ENCODE measurements at places on chromosomes 2 and 18.

- DNase-seq = no peak
Measured at GRCh38 chr2:45134014-45134413, 124.8 kb upstream of the SIX2 start.

- DNase-seq = no peak
Measured at GRCh38 chr2:47021301-47022009, 105.8 kb upstream of the MCFD2 start.

- DNase-seq = no peak
Measured at GRCh38 chr2:6785493-6785892, 80.2 kb downstream of the CMPK2 start.

GRCh38 chr2:215435280-215435869, 493 bp downstream of the FN1 start:
- no peak for DNase-seq

GRCh38 chr18:8229787-8230186, 379.4 kb upstream of the RAB12 start:
- no peak for DNase-seq

DNA sequence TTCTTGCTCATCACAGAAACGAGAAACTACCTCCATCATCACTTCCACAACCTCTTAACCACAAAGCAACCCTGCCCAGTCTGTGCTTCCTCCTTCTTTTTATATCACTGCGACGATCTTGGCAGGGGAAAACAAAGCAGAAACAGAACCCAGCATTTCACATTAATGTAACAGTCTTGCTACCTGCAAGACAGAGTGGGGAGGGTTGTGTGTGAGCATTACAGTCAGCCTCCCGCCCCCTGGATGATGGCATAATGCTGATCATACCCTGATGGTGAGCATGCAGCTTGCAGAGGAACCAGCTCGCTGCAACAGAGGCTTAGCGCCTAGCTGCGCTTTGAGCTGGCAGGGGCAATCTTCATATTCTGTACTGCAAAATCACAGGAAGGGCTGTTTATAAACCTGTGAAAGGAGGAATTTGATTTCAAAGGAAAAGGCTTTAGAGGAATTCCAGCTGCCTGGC, 376.1 kb downstream of the IRS1 start:
- DNase-seq = no peak

DNA sequence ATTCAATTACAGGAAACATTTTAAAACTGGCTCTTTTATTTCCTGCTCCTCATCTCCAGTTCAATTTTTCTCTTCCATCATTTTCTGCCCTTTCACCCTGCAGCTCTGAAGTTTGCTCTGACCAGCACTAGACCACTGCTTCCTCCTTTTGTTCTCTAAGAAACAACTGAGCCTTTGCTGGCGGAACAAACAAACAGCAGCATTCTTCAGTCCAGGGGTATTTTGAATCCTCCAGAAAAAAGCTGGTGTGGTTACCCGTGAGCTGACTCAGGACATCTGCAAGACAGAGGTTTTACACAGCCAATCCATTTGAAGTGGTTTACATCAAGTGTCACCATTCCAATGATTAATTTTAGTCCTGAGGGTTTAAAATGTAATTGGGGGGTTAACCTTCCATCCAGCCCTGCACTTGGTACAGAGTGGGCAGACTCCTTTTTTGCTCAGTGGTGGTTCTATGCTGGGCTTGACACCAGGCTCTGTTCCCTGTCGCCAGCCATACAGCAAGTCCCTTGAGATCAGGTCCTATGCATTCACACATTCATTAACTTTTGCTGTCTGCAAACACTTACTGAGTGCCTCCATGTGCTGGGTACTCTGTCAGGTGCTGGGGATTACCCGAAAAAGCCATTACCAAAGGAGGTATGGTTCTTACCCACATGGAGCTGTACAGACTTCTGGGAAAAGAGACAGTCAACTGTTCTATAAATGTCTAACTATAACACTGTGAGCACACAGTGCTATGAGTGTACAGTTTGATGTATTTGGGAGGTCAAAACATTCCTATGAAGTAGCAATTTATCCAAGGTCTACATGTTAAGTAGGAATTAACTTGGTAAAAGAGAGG, 909.4 kb upstream of the GYPC start:
- no peak for DNase-seq

- DNase-seq = no peak
Measured at GRCh38 chr2:152611458-152612231, 105.6 kb downstream of the PRPF40A start.

GRCh38 chr2:142920571-142920970, 43.1 kb downstream of the KYNU start:
- no peak for DNase-seq

DNA sequence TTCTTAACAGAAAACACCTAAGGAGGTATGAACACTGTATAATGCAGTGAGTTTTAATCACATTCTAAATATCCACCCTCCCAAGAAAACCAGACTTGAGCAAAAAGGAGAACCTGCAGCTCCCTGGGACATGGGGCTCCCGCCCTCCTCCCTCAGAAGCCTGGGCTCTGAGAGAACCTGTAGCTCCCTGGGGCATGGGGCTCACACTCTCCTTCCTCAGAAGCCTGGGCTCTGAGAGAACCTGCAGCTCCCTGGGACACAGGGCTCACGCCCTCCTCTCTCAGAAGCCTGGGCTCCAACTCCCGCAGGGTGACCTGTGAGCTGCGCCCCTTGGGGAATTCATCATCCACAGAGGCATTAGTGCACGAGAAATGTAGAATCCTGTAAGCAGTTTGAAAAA, 222.9 kb downstream of the SNTG2 start:
- DNase-seq = no peak

- no peak for DNase-seq
Measured at GRCh38 chr2:224025874-224026273, 13.2 kb downstream of the SERPINE2 start.

DNA sequence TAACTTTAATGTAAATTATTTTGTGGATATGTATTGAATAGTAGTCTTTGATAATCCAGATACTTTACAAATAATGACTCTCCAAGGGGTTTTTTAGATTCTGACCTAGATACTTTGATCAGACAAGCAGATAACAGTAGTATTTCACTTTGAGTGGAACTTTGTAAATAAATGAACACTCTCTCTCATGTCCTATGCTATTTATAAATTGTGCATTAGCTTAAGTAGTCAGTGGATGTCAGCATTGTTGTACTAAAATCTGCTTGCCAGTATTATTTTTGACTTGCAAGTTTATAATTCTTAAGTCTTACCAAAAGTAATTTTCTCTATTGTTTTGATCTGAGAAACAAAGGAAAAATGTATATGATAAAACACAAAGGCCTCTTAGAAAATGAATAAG, 1113.1 kb upstream of the NRXN1 start:
- no peak for DNase-seq

DNA sequence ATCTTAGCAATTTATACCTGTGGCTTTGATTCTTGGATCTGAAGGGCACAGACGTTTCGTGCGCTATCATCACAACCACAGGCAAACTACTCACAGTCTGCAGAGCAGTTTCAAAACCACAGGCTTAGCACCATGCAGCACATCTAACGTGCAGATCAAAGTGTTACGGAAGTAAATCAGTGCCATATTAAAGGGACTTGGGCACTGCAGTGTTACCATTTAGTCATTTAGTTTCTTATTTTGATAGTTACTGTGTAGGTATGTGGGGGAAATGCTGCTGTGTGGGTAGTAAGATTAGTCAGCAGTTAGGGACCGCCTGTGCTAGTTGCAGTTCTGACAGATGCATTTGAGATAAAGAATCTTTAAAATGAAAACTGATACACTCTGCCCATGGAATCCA, 384.0 kb downstream of the NBAS start:
- DNase-seq = no peak

- no peak for DNase-seq
Measured at GRCh38 chr2:46400016-46400415, 79.3 kb upstream of the TMEM247 start.

GRCh38 chr2:101150306-101151145, 656 bp downstream of the TBC1D8 start:
- DNase-seq = no peak

- no peak for DNase-seq
Measured at GRCh38 chr2:86414996-86415395, 26.2 kb upstream of the KDM3A start.

GRCh38 chr2:46254474-46254873, 42.7 kb upstream of the EPAS1 start:
- no peak for DNase-seq

GRCh38 chr2:100957996-100958653, 44.0 kb upstream of the RPL31 start:
- peak; percentile 93 for DNase-seq

DNA sequence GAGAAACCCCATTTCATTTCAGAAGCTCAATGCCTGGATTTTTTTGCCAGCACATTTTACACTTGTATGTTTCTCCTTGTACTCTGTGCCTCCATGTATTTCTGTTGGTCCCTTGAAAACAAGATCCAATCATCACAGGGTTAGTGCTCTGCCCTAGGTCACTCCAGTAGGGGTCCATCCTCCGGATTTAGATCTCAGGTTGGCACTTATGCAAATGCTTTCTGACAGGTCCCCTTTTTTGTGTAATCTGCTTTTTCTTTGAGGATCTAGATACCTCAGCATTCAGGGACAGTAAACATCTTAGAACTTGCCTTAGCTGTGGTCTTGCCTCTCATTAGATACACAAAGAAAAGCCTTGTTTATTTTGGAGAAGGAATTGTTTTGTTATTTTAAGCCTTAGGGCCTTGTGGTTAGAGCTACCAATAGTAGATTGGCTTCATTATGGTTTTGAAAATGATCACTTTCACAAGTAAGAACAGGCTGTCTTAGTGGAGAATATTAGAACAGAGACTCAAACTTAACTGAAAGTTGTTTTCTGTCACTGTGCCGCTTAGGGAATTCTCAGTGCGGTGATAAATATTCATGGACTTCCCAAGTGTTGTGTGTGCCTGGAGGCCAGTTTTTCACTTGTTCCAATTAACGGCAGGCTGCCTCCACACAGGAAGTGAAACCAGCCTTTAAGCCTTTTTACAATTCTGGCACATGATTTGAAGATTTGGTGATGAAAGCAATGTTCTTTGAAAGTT, 7.8 kb downstream of the MERTK start:
- DNase-seq = no peak

DNA sequence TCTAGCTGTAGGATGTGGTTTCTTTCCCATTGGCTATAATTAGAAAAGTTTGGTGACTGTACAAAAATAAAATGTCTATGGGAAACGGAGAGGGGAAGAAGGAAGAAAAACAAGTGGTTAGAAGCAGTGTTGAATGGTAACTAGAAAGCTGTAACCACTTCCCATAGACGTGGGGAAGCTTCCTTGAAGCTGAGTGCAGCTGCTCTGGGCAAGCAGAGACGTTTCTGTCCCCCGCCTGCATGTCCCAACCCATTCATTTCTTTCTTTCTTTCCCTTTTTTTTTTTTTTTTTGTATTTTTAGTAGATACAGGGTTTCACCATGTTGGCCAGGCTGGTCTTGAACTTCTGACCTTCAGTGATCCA, 367.8 kb upstream of the HS6ST1 start:
- no peak for DNase-seq

DNA sequence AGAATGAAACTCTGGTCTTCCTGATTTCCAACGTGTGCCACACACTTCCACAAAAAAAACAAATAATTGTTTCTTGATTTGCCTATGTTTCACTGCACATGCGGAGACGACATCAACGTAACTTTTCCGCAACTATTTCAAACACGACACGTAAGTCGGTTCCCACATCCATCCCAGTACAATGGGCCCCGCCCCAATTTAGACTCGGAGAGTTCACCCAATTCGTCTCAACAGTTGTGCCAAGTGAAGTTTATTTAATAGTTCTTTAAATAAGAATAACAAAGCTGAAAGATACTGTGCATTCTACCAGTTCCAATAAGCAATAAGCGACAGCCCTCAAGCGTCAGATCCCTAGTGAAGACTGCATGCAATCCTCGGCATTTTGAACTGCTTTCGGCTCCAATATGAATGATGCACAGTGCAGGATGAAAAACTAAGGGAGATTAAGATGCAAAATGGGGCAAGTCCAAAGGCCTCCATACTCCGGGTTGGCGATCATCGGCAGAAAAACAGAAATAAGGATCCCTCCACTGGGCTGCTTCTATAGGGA, 664 bp downstream of the CCT4 start:
- DNase-seq = no peak

- DNase-seq = no peak
Measured at GRCh38 chr2:209348433-209348832, 75.4 kb upstream of the MAP2 start.

- no peak for DNase-seq
Measured at GRCh38 chr18:48565105-48565504, 26.3 kb downstream of the CTIF start.

GRCh38 chr2:191061381-191061980, 47.5 kb upstream of the STAT1 start:
- DNase-seq = no peak

DNA sequence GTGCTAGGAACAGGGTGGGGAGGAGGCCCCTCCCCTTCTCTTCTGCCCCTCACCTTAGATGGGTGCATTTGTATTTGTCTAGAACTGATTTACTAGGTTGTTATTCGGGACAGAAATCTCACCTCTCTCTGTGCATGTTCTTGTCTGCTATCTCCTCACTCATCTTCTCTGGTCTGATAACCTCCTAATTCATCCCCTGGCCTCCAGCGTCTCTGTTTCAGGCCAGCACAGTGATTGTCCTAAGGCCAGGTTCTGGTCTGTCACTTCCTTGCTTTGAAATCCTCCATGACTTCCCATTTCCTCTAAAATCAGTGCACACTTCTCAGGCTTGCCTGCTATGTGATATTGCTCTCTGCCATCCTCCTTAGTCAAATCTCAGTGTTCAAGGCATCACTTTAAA, 58.4 kb downstream of the CELF4 start:
- no peak for DNase-seq

DNA sequence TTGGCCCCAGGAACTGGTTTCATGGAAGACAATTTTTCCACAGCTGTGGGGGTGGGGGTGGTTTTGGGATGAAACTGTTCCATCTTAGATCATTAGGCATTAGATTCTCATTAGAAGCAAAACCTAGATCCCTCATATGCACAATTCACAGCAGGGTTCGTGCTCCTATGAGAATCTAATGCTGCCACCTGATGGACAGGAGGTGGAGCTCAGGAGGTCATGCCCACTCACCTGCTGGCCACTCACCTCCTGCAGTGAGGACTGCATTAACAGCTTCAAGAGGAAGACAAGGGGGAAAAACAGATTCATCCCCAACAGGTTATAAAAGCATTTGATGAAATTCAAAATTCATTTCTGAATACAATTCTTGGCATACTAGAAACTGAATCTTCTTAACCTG, 38.5 kb downstream of the THAP4 start:
- no peak for DNase-seq

- peak; percentile 65 for DNase-seq
Measured at GRCh38 chr2:129778584-129778877, 200.9 kb upstream of the RAB6C start.

- peak; percentile 91 for DNase-seq
Measured at GRCh38 chr2:26616706-26617587, 24.2 kb downstream of the CIB4 start.

- no peak for DNase-seq
Measured at GRCh38 chr2:120381661-120382060, 35.7 kb downstream of the INHBB start.

DNA sequence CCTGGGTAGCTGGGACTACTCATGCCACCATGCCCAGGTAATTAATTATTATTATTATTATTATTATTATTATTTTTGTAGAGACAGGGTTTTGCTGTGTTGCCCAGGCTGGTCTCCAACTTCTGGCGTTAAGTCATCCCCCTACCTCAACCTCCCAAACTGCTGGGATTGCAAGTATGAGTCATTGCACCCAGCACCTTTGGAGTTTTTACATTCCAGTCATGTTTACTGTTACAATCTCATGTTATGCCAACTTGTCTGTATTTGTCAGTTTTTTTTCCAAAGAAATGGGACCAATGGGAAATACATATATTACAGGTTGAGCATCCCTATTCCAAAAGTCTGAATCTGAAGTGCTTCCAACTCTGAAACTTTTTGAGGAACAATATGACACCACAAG, 903.8 kb downstream of the SLC4A3 start:
- no peak for DNase-seq

- DNase-seq = no peak
Measured at GRCh38 chr2:135285391-135285790, 233.3 kb downstream of the RAB3GAP1 start.
